ENCODE measurements at places on chromosomes 4 and X.

GRCh38 chr4:153822316-153822715 lies 33.4 kb upstream of the SFRP2 start:
- no peak for DNase-seq

- peak; percentile 76 for DNase-seq
Measured at GRCh38 chrX:1535241-1536041, 1.5 kb downstream of the P2RY8 start.

DNA sequence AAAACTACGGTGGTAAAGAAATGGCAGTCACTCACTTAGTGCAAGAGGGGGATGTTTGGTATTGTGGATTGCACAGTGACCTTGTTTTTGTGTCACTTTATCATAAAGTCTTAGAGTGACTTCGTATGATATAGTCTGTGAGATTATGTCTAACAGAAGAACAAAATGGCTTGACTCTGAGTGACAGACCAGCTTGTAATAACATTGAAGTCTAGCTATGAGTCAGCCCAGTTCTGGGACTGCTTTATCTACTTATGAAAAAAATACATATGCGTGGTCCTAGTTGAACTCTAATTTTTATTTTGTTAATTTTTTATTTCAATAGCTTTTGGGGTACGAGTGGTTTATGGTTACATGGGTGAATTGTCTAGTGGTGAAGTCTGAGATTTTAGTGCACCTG lies 20.0 kb downstream of the DCLK2 start:
- no peak for DNase-seq

- peak; percentile 43 for DNase-seq
Measured at GRCh38 chr4:186845137-186845842, 121.6 kb upstream of the FAT1 start.

- DNase-seq = no peak
Measured at GRCh38 chr4:6183740-6184139, 16.6 kb downstream of the JAKMIP1 start.

- no peak for DNase-seq
Measured at GRCh38 chr4:120561648-120562047, 360.9 kb downstream of the PRDM5 start.

GRCh38 chr4:78057600-78058550 lies 752 bp downstream of the FRAS1 start:
- peak; percentile 30 for DNase-seq

DNA sequence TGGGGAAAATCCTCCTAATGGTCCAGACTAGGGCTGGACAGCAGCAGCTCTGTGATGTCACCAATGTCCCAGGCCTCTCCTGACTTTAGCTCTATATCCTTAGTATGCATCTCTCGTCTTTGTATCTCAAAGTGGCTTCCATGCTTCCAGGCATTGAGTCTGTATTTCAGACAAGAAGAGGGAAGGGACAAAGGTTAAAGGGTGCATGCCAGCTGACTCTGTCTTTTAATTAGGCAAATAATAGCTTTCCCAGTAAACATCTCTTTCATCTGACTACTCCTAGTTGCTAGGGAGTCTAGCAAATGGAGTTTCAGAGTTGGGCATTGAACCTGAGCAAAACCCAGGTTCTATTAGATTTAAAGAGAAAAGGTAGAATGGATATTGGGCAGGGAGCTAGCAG lies 5.4 kb downstream of the FAM47E start:
- DNase-seq = no peak

Data from hematopoietic multipotent progenitor cell treated with erythropoietin and hydrocortisone succinate and interleukin-3 and kit ligand, for 6 days (in vitro differentiated cells).